ENCODE measurements at places on chromosomes 16 and 17.

DNA sequence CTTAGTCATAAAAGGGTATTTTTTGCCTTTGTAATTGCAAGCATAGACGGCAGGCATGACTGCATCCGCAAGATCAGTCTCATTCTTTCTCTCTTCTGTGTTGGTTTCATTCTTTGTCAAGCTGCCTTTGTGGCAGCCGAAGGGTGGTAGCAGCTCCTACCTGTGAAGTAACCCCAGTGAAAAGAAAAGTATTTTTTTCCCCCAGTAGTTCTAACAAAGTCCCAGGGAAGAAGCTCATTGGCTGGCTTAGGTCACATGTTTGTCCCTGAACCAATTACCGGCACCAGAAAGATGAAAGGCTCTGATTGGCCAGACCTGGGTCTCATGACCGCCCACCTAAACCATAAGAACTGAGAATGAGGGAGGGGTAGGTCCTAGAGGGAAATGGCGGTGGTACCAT lies 110.7 kb downstream of the RAP1GAP2 start:
- DNase-seq = no peak

GRCh38 chr17:57508671-57509070 lies 236.4 kb downstream of the CCDC182 start:
- no peak for DNase-seq

DNA sequence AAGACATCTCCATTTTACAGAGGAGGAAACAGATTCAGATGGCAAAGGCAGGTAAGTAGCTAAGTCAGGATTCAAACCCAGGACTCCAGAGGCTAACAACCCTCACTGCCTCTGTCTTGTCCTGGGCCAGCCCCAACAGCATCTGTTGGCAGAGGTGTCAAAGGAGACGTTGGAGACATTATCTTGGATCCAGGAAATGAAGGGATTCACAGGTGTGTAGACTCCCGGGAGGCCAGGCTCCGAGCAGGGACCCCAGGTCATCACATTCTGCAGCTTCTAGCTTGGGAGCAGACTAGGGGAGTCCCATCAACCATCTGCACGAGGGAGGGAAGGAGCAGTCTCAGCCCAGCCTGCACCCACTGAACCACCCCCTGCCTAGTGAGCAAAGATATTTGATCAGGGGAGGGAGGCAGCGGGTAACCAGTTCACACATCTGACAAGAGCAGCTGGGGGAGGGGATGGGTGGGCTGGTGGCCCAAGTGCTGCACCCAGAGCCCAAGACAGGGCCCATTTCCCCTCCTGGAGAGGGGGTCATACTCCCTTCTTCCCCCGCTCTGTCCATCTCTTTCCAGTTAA lies 1.0 kb upstream of the B9D1 start:
- no peak for DNase-seq

DNA sequence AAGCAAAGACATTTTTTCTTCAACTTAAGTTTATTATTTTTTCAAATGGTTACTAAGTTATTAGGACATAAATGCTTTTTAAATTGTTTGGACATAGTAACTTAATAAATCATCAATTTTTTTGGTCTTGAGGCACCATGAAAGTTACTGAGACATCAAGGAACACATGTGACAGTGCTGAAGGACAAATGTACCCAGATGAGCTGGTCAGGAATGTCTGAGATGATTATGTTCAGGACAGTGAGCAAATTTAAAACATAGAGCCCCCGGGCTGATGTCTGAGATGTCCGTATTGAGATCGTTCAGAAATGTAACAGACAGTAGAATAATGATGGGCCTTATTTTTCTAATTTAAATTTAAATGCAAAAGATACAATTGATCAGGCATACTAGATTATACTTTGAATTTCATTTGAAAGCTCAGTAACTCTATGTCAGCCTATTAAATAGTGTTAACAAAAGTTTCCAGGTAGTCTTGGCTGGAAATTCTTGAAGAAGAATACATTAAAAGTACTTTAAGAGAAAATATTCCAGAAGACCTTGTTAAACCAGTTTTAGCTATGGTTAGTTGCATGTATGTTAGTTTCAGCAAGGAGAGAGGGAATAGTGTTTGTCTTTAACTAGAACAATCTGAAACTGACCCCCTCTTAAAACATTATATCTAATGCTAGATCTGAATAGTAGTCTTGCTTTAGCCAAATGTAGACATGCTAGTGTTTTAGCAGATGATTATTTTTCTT lies 36.4 kb downstream of the SEC14L1 start:
- no peak for DNase-seq

DNA sequence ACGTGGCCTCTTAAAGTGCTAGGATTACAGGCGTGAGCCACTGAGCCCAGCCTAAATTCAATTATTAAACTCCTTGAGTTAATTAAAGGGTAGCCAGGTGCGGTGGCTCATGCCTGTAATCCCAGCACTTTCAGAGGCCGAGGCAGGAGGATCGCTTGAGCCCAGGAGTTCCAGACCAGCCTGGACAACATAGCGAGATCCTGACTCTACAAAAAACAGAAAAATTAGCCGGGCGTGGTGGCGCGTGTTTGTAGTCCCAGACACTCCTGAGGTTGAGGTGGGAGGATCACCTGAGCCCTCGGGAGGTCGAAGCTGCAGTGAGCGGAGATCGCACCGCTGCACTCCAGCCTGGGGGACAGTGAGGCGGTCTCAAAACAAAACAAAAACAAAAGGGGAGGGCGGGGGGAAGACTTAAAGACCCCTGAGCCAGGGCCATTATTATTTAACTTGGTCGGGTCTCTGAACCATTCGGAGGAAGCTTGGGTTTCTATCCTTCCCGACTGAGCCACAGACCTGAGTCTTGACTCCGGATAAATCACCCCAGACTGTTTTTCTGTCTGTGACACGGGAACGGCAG lies 19.5 kb downstream of the BCL7C start:
- no peak for DNase-seq

GRCh38 chr17:77501751-77502625 lies 361.2 kb downstream of the SEC14L1 start:
- no peak for DNase-seq

GRCh38 chr16:70657956-70658355 lies 11.6 kb downstream of the IL34 start:
- DNase-seq = no peak

DNA sequence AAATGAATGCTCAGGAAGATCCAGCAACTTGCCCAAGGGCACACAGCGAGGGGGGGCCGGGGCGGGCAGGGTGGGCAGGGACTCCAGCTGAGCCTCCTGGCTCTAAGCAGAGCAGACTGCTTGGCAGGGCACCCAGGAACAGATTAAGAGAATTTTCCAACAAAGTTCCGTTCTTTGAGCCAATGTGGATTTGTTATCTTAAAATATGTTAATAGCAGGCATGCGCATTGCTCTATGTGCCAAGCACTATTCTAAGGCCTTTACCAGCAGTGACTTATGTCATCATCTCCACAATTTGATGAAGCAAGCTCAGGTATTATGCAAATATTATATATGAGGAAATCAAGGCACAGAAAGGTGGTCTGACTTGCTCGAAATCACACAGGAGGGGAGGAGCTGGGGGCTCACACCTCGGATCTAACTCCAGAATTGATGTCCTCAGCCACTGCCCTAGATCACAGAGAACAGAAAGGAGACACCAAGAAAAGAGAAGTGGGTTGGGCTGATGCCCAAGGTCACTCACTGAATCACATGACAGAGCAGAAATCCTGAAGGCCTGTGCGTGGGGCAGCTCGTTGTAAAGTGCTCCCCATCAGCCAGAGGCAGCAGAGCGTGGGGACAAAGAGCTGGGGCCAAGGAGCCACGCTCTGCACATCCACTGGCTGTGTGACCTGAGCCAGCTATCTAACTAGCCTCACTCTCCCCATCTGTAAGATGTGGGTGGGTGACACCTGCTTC lies 23.2 kb upstream of the MEAK7 start:
- DNase-seq = no peak

GRCh38 chr16:56277075-56277474 lies 85.8 kb downstream of the GNAO1 start:
- DNase-seq = no peak

DNA sequence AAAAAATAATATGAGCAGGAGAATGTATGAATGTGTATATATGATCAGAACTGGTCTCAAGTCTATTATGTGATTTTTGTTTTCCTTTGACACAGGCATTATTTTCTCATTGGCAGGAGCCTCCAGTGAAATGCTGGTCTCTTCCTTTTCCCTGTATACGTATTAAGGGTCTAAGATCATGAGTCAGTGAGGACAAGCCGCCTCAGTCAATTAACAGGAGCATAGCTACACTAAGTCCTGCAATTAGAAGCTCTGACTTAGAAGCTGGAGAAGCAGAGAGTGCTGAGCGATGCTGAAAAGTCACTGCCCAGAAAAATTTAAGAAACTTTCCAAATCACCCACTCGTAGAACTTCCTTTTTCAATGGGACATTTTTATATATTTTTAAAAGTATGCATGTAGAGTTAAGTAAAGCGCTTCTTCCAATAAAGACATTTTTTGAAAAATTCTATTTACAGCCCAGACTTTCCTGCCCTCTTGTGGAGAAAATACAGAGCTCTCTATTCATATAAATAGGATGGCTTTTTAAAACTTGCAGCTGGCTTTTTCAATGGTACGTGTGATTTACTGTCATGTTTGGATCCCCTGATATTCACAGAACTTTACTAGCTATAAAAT lies 70.2 kb upstream of the PSMD7 start:
- no peak for DNase-seq

- no peak for DNase-seq
These were observed 612.1 kb upstream of the SALL1 start for GRCh38 chr16:51763072-51763661.

GRCh38 chr17:43324205-43324893 lies 74.4 kb upstream of the ARL4D start:
- DNase-seq = no peak

GRCh38 chr16:57601801-57602478 lies 26.5 kb upstream of the ADGRG1 start:
- no peak for DNase-seq

GRCh38 chr16:1119766-1120576 lies 23.9 kb upstream of the C1QTNF8 start:
- DNase-seq = no peak

- no peak for DNase-seq
These were observed 105.0 kb downstream of the TANGO6 start for GRCh38 chr16:68948230-68948910.

GRCh38 chr16:28548306-28548802 lies 5.4 kb upstream of the SGF29 start:
- no peak for DNase-seq

DNA sequence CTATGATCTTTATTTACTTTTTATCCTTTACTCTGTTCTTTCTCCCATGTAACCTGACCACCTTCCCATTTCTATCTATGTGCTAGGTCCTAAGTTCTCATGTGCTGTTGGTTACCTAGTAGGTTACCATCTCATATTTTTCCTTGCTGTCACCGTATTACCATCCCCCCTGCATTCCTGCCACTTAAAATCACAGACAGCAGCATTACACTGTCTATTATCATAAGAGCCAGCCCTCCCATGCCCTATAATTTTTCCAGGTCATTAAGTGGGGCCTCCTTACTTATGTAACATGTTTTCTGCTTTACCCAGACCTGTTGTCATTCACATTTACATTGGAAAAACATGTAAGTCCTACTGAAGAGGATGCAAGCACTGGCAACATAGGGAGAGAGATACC lies 202.9 kb downstream of the HS3ST3A1 start:
- no peak for DNase-seq

GRCh38 chr16:57385083-57385482 lies 12.8 kb downstream of the CX3CL1 start:
- no peak for DNase-seq

GRCh38 chr16:72455743-72456659 lies 284.0 kb upstream of the PMFBP1 start:
- no peak for DNase-seq

GRCh38 chr17:4033751-4034251 lies 69.6 kb upstream of the ATP2A3 start:
- DNase-seq = no peak

GRCh38 chr17:74776990-74777389 lies 845 bp upstream of the NAT9 start:
- DNase-seq = no peak

- DNase-seq = no peak
These were observed 6.4 kb downstream of the KRT38 start for GRCh38 chr17:41434415-41434814.

GRCh38 chr16:1548233-1548632 lies 14.8 kb downstream of the TMEM204 start:
- no peak for DNase-seq

DNA sequence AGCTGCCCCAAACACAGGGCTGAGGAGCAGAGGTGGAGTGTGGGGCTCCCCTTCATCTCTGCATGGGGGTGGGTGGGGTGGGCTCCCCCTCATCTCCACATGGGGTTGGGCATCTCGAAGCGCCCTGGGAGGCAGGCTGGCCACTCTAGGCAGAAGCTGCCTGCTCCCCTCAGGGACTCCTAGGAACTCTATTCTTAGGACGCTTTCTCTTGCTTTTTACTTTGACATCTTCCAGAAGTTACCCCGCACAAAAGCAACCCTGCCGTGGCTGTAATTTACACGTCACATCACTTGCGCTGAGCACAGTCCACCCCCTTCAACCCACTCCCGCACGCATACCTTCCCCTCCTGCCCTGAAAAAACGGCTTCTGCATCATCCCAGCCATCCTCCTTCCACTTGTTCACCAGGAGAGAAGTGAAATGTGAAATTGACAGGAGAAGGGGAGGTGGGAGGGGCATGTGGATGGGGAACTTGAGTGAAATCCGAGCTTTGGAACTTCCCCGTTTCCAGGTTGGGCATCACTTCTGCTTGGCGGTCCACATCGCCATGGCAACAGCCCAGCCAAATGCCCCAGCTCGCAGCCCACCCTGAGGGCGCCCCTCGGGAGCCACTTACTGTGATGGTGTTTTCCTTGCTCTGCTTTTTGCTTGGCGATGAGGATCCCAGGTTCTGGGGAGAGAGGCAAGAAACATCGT lies 53.7 kb upstream of the RCVRN start:
- DNase-seq = no peak

DNA sequence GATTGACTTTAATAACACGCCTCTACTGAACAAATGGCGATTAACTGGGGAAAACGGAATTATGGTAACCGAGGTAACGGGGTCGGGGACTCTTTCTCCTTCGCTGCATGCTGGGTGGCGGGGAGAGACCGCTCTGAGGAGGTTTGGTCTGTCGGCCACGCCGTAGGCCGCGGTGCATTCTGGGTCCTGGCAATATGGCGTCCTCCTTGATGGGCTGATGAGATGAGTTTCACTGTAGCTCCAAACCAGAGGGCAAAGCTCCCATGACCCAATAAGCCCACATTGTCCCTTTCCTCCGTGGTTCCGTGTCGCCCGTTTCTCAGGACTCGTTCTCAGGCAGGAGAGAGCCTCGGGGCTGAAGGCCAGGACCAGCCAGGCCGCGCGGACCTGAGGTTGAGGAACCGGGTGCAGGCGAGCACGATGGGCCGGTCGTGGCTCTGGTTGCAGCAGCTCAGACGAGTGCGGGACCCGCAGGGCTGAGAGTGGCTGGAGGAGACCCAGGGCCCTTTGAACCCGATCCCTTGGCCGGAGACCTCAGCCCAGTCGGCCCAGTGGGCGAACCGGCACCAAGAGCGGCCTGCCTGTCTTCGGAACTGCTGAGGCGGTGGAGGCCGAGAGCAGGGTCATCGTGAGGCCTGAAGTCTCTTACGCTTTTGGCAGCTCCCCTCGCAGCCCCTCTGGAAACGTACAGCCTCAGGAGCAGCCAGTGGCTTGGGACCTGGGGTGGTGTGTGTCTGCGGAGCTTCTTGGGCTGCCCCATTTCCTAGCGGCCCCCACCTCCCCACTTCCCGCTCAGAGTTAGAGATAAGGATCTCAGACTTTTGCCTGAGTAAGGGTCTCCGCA lies at the start of gene RPTOR:
TSS of gene RPTOR (plus strand) at position 184 of the 844 bp plus-strand sequence. CDS start 792 bp downstream, outside the sequence.
- DNase-seq = peak; percentile 86

- DNase-seq = no peak
These were observed 7.9 kb upstream of the NAGPA start for GRCh38 chr16:5041600-5042133.

- DNase-seq = no peak
These were observed 17.9 kb downstream of the WNT3 start for GRCh38 chr17:46800573-46800972.

Measured in activated T-cell treated with anti-CD3 and anti-CD28 coated beads for 1 hour (primary cell).